ENCODE measurements at places on chromosomes 2 and 18.

DNA sequence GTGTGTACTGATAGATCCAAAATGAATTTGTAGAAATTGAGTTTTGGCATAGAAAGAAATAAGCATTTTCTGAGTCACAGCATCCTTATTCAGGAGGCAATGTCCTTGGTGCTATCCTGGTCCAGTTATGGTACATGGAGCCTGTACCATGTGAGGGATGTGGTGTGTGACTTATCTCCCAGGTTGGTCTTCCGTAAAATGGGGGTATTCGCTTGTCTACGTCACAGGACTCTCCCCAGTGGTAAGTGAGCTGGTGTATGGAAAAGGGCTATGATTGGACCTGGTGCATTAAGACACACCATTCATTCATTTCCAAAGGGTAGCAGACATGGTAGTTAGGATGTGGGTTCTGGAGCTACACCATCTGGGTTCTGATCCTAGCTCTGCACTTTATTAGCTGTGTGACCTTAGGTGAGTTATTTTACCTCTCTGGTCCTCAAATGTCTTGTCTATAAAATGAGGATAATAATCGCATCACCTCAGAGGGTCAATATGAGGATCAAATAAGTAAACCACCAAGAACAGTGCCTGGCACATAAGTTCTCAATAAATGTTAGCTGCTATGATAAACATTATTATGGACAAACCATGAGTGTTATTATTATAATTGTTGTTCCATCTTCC lies 119.2 kb downstream of the MYCN start:
- no peak for DNase-seq

DNA sequence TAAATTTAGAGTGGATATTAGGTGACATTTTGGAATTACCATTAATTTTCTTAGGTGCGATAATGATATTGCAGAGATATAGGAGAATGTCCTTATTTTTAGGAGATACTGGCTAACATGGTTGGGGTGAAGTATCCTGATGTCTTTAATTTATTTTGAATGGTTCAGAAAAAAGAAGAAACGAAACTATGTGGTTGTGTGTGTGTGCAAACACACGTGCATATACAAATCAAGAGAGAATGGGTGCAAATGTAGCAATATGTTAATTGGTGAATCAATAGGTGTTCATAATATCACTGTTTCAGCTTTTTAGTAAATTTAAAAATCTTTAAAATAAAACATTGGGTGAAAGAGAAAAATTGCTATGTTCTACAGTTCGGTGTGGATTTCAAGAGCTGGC lies 140.9 kb downstream of the DIS3L2 start:
- DNase-seq, result no peak

GRCh38 chr2:225137971-225138370 lies 95.7 kb upstream of the DOCK10 start:
- no peak for DNase-seq

GRCh38 chr2:133652398-133652797 lies 84.1 kb upstream of the NCKAP5 start:
- DNase-seq, result no peak

DNA sequence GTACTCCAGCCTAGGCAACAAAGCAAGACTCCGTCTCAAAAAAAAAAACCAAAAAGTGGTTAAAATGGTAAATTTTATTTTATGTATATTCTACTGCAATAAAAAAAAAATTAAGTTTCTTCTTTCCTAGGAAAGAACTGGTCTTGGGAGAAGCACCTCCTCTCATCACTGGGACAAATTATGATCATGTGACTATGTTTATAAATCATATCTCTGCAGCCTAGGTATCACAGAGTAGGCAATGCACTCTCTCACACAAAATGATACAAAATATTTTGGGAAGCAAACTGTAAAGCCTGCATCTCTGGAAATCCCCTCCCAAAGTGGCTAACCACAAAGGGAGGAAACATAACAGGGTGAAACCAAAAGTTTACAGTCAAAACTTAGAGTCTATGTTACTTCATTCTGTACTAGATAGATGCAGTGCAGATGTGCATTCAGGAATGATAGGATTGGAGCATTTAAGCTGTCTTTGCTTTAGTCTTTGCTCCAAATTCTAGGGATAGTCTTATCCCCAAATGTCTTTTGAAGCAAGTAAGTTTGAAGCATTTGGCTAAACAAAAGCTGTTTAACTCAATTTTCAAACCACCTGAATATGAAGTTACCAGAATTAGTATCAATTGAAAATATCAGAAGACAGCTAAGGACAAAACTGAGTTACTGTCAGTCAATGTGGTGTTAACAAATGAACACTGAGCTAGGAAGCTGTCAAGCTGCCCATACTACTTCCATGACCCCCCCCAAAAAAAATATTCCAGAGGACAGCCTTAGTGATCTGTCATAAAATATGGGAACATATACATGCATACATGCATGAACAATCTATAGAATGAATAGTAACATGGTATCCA lies 21.1 kb upstream of the MALT1 start:
- no peak for DNase-seq

GRCh38 chr2:10094271-10094814 lies 14.1 kb upstream of the CYS1 start:
- no peak for DNase-seq

GRCh38 chr2:35973737-35974132 lies 381.8 kb upstream of the CRIM1 start:
- no peak for DNase-seq

DNA sequence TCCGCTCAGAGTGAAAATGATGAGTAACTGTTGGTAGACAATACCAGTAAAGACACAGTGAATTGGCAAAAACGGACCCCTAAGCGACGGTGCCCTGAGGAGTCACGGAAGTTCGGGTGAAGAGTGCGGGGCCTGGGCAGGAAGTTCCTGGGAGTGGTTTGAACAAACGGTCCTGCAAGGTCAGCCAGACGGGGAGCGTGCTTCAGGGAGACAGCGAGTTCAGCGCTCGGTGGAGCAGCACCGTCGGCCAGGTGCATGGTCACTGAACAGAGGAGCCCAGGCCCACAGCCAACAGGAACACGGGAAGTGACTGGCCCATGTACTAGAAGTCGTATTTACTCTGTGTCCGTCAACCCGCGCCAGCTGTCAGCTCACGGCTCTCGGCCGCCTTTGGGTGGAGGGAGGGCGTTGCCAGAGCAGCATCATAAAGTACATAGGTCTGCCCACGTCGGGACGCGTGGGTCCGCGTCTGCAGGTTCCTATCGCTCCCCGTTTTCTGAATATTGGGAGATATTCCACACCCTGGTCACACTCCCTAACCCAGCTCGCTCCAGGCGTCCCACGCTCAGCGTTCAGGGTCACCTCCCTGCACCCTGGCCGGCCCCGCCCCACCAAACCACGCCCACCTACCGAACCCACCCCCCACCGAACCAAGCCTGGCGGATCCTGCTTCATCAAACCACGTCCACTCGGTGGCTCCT lies 75.6 kb upstream of the UXS1 start:
- DNase-seq, result no peak

- no peak for DNase-seq
Observed at GRCh38 chr2:43718530-43719124, 42.4 kb upstream of the C1GALT1C1L start.

DNA sequence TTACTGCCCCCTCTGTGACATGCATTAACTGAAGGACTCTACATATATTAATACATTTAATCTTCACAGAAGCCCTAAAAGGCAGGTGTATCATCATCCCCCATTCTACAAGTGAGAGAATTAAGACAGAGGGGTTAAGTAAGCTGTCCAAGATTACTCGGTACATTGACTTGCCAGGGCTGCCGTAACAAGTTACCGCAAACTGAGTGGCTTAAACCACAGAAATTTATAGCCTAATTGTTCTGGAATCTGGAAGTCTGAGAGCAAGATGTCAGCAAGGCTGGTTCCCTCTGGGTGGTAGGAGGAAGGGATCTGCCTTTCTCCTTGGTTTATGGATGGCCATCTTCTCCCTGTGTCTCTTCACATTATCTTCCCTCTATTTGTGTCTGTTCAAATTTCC lies 605.5 kb downstream of the EPHA4 start:
- DNase-seq, result no peak

DNA sequence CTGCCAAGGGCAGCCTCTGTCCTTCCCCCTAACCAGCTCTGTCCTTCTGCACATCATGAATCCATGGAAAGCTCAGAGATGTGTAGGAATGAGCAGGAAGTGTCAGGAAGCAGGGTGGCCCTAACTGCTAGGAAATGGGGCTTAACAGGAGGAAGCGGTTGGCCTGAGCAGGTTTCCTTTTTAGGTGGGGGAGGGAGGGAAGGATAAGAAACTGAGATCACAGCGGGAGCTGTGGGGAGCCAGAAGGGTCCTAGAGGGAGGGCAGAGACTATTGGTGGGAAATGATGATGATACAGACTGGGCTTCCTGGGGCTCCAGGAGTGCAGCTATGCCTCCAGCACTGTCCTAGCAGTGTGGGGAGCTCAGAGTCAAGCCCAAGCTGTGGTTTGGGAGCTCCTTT lies 182.0 kb downstream of the SH3BP4 start:
- no peak for DNase-seq

GRCh38 chr2:145547620-145548019 lies 1027.7 kb upstream of the ZEB2 start:
- DNase-seq, result no peak

DNA sequence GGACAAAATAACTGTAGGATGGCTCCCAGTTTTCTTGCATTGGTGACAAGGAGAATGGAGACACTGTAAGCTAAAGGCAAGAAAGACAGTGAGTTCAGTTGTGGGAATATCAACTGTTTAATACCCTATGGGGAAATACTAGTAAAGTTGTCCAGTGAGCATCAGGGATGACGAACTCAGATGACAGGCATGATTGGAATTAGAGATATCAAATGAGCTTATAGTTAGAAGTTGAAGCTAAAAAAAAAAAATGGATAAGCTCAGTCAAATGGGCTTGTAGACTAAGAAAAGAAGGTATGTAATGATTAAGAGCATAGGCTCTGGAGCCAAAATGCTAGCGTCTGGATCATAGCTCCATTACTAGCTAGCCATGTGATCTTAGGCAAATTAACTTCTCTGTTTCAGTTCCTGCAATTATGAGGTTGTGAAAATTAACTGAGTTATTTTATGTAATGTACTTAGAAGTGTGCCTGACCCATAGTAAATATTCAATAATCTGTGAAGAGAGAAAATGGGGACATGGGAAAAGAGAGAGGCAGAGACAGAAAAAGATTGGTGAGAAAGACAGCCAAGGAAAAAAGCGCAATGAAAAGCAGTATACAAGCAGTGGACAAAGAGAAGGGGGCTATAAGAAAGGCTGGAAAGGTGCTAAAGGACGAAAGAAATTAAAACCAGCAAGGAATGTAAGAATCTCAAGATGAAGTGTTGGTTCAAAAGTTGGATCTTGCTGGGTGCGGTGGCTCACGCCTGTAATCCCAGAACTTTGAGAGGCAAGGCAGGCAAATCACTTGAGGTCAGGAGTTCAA lies 95.7 kb upstream of the SLC39A10 start:
- DNase-seq, result no peak

- no peak for DNase-seq
Observed at GRCh38 chr2:102975996-102976975, 214.5 kb downstream of the TMEM182 start.

DNA sequence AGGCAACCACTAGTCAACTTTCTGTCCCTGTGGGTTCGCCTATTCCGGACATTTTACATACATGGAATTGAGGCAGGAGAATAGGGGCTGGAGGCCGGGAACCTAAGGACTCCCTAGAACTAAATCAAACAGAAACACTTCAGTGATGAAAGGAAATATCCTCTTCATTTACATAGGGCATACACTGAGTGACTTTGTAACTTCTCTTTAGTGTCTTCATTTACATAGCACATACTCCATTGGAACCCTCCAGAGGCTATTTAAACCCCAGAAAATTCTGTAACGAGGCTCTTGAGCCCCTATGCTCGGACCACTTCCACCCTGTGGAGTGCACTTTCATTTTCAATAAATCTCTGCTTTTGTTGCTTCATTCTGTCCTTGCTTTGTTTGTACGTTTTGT lies 56.5 kb downstream of the CCDC195 start:
- DNase-seq, result no peak

DNA sequence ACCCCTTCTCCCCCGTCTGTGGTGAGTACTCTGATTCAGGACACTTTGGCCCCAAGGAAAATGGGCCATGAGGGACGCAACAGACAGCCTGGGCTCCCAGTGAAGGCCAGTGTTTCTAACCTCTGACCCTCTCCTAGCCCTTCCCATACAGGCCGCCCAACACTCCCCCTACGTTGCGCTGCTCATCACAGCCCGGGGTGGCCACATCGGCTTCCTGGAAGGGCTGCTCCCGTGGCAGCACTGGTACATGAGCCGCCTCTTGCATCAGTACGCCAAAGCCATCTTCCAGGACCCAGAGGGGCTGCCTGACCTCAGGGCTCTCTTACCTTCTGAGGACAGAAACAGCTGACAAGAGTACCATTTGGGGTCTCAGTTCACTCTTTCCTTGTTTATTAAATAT lies 4.0 kb downstream of the PREB start:
- no peak for DNase-seq

DNA sequence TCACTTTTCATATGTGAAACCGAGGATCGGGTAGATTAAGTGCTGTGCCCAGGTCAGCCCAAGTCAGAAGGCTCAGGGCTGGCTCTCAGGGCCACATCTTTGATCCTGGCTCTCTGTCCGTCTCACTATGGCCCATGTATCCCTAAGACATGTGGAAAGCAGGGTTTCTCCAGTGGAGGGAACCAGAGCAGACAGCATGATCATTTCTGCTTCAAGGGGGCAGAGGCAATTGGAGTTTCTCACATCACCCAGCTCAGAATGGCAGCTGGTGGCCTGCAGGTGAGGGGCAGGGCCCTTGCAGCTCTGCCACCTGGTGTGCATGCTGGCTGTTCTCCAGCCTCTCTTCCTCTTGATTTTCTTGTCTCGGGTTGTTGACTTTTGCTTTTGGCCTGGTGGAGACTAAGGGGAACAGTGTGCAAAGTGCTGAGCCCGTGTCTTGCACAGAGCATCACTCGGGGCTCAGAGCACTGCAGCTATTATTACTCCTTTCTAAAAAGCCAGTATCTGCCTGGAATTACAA lies 27.0 kb downstream of the LDLRAD4 start:
- no peak for DNase-seq

- no peak for DNase-seq
Observed at GRCh38 chr2:237873897-237874551, 14.6 kb downstream of the RAMP1 start.

DNA sequence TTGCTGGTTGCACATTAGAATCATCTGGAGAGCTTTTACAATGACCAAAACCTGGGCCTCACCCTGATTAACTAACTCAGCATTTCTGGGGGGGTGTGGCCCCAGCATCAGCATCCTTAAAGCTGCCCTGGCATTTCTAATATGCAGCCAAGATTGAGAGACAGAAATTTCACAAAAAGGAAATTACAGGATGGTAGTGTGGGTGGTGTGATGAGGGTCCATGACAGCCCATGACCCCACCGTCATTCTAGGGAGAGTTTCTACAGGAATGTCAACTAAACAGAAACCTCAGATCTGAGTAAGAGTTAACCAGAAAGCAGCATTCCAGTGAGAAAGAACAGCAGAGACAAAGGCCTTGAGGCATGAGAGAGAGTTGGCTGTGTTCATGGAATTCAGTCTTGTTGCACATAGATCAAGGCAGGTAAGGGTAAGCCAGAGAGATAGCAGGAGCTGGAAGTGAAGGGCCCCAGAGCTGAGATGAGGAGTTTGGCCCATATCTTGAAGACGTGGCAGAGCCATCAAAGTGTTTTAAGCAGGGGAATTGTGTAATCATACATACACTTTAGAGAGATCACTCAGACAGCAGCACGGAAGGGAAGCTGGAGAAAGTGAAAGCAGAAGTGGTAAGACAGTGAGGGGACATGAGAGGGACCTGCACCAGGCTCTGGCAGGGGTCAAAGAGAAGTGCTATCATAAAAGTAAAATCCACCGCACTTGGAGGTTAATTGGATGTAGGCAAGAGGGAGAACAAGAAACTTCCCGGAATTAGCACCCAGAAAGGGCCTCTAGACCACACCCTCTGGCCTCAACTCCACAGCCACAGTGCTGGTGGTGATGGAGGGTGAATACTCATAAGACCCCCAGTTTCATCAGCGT lies 7.8 kb upstream of the TRABD2A start:
- DNase-seq, result no peak
